Spleen (tissue), 13 donors: ENCODE measurements at places on chromosomes 3 and 15. TPM values are rescaled to one million over a fixed set of nuclear protein-coding genes. Genes with fewer than 3 reads are reported as not detected.

The CYP19A1 gene
- 0.35 TPM for polyA plus RNA-seq

The SLC38A3 gene
- polyA plus RNA-seq = not detected

The GOLGA8K gene
- polyA plus RNA-seq = 0.07 TPM

The REC114 gene
- polyA plus RNA-seq = not detected

The SYNPR gene
- not detected for polyA plus RNA-seq

The TM4SF18 gene
- 23.1 TPM for polyA plus RNA-seq

The ELL3 gene
- polyA plus RNA-seq = 44.4 TPM

The ADAMTS9 gene
- 19.5 TPM for polyA plus RNA-seq

The PATL2 gene
- 26.0 TPM for polyA plus RNA-seq

The TGM5 gene
- not detected for polyA plus RNA-seq

The SST gene
- not detected for polyA plus RNA-seq

The PTH1R gene
- polyA plus RNA-seq = 67.1 TPM

The SCN11A gene
- 0.26 TPM for polyA plus RNA-seq

The CCDC191 gene
- polyA plus RNA-seq = 4.2 TPM

The BCHE gene
- polyA plus RNA-seq = 0.93 TPM

The SLC2A2 gene
- polyA plus RNA-seq = not detected
